Stimulated activated CD8-positive, alpha-beta memory T cell treated with anti-CD3 and anti-CD28 coated beads, Interleukin-4, amount 100 ng/mL, for 1 hour (primary cell): ENCODE measurements at places on chromosomes 3 and 15.

DNA sequence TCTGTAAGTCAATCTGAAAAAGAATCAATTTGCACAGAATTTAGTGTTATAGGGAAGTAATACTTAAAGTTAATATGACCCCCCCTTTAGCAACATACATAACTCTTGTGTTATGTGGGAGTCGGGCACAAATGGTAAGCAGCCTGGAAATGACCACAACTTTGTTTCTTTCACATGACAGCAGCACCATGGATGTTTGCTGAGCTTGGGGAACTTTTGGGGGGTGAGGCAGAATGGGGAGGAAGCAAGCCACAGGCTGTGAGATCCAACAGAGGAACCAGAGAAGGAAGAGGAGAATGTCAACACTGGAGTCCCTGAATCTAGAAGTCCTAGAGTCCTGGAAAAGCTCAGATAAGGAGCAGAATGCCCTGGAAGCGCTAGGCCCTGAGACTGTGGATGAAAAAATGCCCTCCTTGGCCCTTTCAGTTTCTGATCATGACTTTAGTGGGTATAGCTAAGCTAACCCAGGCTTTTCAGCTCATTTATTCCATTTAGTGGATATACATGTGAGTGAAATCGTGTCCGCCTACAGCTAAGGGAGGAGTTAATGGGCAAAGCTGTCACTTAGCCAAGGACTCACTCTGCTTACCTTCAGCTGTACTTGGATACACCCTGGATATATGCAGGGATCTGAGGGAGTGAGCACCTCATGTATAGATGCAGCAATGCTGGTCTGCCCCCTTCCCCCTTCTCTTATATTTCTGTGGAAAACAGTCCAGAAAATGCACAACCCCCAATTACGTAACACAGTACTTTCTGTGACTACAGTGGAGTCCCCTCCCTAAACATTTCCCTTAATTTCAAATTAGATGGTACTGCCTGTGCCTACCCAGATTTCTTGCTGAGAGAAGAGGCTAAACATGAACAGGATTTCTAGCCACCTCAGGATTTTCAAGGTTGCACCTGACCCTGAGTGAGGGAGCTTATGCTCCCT, 39.1 kb downstream of the CFAP91 start:
- no peak for DNase-seq

- DNase-seq = no peak
These were observed 133.3 kb downstream of the CMSS1 start for GRCh38 chr3:99950921-99951320.

DNA sequence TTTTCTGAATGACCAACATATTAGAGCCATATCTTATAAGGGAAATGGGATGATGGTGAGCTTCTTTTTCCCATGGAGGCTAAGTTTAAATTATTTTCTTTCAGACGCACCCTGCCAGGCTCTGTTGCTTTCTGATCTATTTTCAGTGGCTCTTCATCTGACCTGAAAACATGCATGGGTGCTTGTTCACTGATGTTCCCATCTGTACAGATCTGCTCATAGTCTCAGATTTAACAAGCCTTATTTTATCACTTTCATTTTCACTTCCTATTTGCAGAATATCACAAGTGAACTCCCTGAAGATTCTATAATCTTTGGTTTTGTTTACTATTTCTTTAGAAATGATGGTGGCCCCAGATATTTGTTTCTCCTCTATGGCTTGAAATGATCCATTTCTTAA, 31.1 kb upstream of the SUCLG2 start:
- DNase-seq = no peak

- DNase-seq = no peak
These were observed 85.0 kb downstream of the CCNL1 start for GRCh38 chr3:157074981-157075380.

DNA sequence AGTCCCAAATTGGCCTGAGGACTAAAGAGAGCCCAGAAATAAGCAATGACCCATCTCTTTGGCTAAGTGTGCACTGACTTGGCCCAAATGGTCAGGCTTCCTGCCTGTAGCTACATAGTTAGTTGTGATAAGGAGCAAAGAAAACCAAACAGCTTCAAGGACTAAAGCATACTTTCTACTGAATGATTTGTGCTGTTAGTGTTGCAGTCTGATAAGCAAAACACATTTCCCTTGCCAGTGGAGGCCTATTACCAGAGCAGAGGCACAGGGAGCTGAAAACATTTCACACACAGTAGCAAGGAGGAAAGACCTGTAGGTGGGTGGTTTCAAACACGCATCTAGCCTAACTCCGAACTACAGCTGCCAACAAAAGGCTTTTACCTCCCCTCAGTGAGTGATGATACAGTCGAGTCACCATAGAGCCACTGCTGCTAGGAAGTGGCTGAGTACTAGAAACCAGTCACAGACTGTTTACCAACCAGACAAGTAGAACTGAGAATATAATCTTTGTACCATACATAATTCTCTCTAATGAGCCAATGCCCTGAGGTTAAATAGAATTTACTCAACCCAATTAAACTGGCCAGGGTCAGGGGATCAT, 222.3 kb upstream of the THBS1 start:
- no peak for DNase-seq

DNA sequence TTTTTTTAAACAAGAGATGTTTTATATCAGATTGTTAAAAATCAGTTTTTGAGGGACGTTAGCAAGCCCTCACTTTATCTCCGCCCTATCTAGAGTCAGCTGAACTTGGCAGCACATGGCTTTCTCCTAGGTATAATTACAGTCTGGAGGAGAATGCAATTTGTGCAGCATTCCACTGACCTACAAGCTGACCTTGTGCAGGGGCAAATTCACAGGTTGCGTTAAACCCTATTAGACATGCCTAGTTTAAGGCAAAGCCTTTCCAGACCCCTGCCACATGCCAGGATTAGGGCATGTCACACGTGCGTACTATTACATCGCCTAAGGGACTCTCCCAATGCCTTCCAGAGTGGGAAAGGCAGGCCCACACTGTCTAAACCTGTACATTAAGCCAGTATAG, 224.0 kb downstream of the GREM1 start:
- no peak for DNase-seq

DNA sequence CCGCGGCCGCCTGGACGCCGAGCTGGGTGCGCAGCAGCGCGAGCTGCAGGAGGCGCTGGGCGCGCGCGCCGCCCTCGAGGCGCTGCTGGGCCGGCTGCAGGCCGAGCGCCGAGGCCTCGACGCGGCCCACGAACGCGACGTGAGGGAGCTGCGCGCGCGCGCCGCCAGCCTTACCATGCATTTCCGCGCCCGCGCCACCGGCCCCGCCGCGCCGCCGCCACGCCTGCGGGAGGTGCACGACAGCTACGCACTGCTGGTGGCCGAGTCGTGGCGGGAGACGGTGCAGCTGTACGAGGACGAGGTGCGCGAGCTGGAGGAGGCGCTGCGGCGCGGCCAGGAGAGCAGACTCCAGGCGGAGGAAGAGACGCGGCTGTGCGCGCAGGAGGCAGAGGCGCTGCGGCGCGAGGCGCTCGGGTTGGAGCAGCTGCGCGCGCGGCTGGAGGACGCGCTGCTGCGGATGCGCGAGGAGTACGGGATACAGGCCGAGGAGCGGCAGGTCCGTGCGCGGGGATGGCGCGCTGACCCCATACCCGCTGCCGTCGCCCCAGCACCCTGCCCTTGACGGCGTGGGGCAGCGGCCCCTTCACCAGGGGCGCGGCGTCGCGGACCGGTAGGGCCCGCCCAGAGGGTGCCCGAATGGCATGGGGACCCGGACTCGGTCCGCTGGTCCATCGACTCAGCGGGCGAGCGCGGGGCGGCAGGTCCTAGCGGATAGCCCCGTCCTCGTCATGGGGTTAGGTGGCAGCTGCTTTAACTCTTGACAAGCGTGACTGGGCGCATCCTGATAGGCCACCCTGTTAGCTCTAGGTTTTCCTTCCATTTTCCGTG, 848 bp downstream of the SYNM start:
- no peak for DNase-seq

DNA sequence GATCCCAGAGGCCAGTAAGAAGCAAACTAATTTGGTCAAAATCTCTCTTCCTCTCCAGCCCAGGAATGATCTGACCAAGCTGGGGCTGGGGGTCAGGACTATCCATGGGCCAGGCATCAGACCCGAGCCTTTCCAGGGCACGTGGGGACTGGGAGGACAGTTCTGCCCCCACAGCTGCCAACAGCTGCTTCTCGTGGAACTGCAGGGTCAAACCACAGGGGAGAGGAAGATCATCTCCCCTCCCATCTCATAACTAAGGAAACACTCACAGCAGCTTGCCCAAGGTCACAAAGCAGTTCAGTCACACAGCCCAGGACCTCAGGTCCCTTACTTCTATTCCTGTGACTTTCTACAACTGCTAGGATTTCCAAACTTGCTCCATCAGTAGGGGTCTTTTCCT, 47.1 kb downstream of the DAPK2 start:
- no peak for DNase-seq

DNA sequence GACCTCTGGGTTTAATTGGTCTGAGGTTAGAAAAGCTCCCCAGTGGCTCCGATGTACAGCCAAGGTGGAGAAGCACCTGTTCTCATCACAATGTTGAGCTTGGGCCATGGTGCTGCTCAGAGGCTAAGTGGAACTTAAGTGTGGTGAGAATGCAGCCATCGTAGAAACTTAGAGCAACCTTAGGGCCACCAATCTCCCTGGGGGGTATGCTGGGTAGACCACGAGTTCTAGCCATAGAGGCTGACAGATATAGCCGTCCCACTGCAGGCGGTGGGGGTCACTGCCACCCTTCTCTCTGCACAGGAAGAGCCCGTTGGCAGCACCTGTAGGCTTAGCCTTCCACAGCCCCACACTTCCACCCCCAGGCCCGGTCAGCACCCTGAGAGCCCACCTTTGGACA, 38.0 kb downstream of the MGLL start:
- no peak for DNase-seq

GRCh38 chr3:50295553-50296431, 3.4 kb downstream of the HYAL3 start:
- DNase-seq = no peak
